NK-92 treated with Interleukin-12 subunit alpha and Interleukin-12 subunit beta, amount 100 ng/mL, for 24 hours (cell line): ENCODE measurements at places on chromosomes 4 and X.

- DNase-seq, result no peak
These were observed 125.3 kb downstream of the SCFD2 start for GRCh38 chr4:53240573-53240972.

- no peak for DNase-seq
These were observed at the start of gene ADGRG2 for GRCh38 chrX:19121898-19122640. TSS of gene ADGRG2 (minus strand) at chrX:19122468. CDS start at chrX:19068834, 53,634 bp downstream.

DNA sequence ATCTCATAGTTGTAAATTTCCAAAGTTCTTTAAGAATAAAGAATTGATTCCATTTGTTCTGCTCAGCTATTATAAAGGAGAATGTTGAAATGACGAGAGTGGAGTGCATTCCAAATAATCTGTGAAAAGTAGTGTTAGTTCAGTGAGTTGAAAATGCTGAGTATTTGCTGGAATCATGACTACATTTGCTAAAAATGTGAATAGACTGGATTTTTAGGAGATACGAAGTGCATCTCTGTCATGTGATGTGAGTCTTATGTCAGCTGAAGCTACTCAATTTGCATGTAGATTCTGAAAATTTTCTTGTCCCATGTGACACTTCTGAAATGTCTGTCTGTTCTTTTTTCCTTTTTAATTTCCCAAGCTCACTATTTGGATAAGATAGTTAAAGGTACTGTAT, 206.0 kb downstream of the DCTD start:
- DNase-seq, result no peak

DNA sequence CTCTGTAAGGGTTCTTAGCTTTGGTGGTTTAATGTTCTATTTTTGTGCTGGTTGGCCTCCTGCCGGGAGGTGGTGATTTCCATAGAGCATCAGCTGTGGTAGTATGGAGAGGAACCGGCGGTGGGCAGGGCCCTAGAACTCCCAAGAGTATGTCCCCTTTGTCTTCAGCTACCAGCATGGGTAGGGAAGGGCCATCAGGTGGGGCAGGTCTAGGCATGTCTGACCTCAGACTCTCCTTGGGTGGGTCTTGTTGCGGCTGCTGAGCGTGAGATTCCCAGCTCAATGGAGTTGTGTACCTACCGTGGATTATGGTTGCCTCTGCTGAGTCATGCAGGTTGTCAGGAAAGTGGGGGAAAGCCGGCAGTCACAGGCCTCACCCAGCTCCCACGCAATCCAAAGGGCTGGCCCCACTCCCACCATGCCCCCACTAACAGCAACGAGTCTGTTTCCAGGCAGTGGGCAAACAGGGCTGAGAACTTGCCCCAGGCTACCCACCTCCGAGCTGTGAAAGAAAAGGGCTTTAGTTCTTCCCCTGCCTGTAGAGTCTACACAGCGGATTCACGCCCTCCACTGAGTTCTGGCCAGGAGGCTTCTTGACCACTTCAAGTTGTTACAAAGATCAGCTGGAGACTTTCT, 235.9 kb downstream of the RPA4 start:
- DNase-seq, result no peak

DNA sequence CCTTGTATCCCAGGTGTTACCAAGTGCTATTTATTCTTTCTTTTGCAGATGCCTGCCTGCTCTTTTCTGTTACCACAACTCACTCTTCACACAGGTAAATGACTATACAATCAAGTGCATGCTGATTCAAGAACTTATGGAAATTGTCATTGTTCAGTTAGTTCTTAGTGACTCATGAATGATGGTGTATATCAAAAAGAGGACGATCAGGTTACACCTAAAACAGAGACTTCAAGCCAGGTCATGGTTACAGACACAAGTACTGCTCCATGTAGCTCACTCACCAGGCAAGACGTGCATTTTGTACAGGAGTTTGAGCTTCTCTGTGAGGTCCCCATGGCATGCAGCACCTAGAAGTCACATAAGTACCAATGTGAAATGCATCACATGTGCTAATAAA, 59.3 kb upstream of the UCP1 start:
- no peak for DNase-seq

- DNase-seq, result no peak
These were observed 1.5 kb downstream of the BEND4 start for GRCh38 chr4:42150653-42151567.

DNA sequence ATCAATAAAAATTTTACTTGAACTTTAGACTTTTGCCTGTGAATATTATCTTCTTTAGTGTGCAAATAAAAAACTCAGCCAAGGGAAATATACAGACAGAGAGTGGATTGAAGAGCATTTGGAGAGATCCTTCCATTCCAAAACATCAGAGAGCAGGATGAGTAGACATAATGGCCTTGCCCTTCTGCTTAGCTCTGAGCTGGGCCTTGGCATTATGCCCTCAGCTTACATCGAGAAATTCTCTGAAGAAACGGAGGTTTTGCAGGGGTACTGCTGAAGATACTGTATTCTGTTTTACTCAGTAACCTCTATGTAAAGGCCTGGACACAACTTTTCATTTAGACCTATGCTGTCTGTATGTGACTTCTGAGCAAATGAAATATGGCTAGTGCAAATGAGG, 317.4 kb downstream of the STIM2 start:
- no peak for DNase-seq

- no peak for DNase-seq
These were observed 93.3 kb upstream of the MAML3 start for GRCh38 chr4:140247237-140247636.

- DNase-seq, result no peak
These were observed at the start of gene DMD for GRCh38 chrX:33211356-33212260. TSS of gene DMD (minus strand) at chrX:33211549. CDS start at chrX:33211312, 237 bp downstream.

- no peak for DNase-seq
These were observed 93.8 kb downstream of the CENPC start for GRCh38 chr4:67451464-67451863.

DNA sequence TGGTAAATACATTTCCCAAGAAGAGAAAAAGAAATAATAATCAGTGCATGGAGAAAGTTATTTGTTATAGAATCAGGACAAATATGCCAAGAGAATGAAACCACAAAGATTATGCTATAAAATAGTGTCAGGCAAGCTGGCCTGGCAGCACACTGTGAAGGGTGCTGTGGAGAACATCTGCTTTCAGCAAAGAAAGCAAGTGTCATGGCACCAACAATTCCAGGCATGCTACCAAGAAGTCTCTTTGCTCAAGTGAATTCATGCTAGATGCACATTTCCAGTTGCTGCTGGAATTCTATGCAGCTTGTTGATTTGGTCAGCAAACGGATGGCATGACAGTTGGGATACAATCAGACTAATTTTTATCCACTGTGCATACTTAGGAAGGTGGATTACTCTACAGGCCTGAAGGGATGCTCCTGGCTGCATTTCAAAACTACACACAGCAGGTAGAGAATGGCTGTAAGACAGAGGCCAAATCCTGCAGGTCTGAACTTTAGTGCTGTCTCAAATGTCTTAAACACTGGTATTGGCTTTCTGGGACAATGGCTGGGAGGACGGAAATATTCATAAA, 154.6 kb upstream of the FAT1 start:
- DNase-seq, result no peak

DNA sequence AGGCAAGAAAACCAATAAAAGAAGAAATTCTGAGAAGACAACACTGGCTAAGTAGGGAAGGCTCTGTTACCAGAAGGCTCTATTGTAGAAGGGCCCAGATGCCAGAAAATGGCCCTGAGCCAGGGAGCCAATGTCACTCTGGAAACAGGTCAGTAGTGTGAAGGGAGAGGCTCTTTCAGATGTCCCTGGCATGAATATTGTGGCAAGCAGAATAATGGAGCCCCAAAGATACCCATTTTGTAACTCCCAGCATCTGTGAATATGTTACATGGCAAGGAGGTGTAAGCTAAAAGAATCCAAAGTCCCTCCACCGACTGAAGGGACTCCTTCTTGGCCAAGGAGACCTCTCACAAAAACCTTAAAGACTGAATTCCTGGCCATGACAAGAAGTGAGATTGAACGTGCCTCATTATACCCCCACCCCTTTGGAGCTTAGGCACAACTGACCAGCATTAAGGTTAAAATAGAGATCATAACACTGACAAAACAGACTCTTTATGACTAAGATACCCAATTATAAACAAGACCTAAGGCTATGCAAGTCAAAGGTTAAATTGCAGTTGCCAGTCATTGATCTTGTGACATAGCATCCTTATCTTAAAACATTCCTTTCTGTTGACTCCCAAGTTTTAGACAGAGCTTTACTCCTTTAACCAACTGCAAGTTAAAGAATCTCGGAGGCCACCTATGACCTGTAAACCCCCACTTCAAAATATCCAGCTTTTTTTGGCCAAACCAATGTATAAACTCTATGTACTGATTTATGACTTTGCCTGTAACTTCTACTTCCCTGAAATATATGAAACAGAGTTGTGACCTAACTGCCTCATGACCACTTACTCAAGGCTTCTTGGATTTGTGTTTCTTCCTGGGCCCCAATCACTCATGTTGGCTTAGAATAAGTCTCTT, 42.2 kb upstream of the SMIM10 start:
- no peak for DNase-seq

DNA sequence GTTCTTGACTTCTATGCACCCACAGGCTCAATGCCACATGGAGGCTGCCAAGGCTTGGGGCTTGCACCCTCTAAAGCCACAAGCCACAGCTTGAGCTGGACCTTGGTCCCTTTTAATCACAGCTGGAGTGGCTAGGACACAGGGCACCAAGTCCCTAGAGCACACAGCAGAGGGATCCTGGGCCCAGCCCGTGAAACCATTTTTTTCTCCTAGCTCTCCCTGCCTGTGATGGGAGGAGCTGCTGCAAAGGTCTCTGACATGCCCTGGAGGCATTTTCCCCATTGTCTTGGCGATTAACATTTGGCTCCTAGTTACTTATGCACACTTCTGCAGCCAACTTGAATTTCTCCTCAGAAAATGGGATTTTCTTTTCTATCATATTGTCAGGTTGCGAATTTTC, 410.9 kb downstream of the GRID2 start:
- no peak for DNase-seq

DNA sequence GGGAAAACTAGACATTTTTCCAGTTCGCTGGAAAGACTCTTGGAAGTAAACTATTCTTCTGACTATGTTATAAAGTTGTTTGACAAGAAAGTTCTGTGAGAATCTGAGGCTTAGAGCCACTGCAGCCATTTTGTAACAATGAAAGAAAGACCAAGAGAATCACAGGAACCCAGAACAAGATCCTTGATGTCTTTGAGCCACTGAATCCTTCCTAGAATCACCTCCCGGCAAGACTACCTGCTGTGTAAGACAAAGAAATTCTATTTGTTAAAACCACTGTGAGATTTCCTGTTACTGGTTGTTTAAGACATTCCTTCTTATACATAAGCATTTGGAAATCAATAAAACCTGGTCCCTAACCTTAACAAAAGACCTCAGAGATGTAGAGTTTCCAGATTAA, 175.7 kb upstream of the RASGEF1B start:
- DNase-seq, result no peak
